ENCODE measurements at places on chromosomes 12 and 14.

- no peak for DNase-seq
Measured at GRCh38 chr12:111340231-111340630, 28.7 kb downstream of the PHETA1 start.

- no peak for DNase-seq
Measured at GRCh38 chr12:81224626-81225025, 146.7 kb downstream of the ACSS3 start.

- DNase-seq = no peak
Measured at GRCh38 chr12:113061061-113061694, 4.6 kb downstream of the DTX1 start.

DNA sequence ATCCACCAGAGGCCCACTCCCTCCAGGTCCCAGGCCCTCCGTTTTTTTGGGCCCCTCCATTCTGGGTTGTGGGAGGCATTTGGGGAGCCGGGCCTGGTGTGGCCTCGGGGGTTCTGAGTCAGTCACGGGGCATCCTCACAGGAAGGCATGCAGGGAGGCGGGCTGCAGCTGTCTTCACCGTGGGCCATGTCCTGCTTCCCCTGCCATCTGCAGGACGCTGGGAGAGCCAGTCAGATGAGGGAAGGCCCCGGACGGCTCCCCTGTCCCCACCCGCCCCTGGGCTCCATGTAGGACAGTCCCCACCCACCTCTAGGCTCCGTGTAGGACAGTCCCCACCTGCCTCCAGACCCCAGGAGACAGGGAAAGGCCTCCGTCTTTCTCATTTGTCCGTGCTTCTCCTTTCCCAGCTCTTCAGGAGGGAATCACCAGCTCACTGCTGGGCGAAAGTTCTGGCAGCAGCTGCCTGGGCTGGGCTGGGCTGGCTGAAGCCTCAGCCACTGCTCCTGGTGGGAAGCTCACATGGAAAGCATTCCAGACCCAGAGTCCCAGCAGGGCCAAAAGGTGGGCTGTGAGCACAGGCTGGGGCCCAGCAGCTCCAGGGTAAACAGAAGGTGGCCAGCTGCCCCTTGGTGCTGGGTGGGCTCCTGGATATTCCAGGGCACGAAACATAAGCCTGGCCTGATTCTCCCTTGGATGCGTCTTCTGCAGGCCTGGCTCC, 217.8 kb downstream of the KIF26A start:
- DNase-seq = no peak

GRCh38 chr12:69099201-69099837, 140.1 kb upstream of the CPSF6 start:
- DNase-seq = no peak

- no peak for DNase-seq
Measured at GRCh38 chr12:108000111-108000510, 129.0 kb upstream of the WSCD2 start.

DNA sequence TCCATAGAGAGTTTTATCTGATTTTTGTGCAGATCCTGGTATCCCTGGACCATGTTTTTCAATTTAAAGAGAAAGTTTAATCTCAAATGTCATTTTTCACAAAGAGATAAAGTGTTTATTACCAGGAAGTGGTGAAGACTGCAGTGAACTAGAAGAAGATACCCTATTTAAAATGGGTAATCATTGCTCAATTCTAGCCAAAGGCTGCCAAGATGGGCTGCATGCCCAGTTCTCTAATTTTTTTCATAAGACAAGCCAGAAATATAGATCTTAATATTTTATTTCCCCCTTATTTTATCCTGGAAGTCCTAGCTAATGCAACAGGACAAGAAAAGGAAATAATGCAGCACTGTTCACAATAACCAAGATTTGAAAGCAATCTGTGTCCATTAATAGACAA, 343.5 kb downstream of the PCNX1 start:
- DNase-seq = no peak

DNA sequence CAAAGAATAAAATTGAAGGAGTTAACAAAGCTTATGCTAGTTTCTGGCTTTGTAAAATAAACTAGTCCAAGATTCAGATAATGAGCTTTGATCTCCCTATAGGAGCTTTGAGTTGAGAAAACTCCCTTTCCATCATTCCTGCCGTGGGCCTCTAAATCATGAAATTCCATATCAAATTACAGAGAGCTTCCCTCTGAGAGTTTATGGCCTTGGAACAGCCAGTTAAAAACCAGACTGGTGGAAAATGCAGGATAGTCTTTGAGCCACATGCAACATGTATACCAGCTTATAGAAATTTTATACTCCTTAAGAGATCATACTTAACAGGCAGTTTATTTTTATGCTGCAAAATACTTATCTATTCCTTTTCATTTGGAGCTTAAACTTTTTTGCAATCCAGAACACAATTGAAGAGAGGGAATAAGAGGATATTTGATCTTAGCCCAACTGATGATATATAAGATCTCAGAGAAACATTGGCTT, 175.8 kb upstream of the ATP2B1 start:
- no peak for DNase-seq

GRCh38 chr14:76760331-76761135, 735 bp upstream of the VASH1 start:
- DNase-seq = no peak

GRCh38 chr14:91987192-91987591, 39.7 kb upstream of the FBLN5 start:
- DNase-seq = no peak
